ENCODE measurements at places on chromosomes 1 and 21.

DNA sequence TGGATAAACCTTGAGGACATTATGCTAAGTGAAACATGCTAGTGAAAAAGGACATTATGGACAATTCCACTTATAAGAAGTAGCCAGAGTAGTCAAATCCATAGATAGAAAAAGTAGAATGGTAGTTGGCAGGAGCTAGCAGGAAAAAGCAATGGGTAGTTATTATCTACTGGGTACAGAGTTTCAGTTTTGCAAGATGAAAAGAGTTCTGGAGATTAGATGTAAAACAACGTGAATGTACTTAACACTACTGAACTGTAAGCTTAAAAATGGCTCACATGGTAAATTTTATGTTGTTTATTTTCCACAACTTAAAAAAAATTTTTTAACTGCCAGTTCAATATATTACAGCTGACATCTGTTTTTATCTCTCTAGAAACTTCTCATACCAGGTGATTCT, 19.4 kb downstream of the JAK1 start:
- no peak for DNase-seq

DNA sequence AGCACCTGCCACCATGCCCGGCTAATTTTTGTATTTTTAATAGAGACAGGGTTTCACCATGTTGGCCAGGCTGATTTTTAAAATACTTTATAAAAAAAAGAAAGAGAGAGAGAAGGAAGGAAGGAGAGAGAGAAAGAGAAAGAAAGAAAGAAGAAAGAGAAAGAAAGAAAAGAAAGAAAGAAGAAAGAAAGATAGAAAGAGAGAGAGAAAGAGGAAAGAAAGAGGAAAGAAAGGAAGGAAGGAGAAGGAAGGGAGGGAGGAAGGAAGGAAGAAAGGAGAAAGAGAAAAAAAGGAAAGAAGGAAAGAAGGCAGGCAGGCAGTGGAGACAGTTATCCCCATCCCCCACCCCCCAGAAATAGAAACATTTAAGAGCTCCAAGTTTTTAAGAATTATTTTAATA, 69.9 kb downstream of the TOMM20 start:
- DNase-seq: no peak

- DNase-seq: no peak
These were observed 84.6 kb upstream of the B3GALT2 start for GRCh38 chr1:193270996-193271395.

- DNase-seq: no peak
These were observed 1596.9 kb downstream of the PLA2G4A start for GRCh38 chr1:188425687-188426086.

- DNase-seq: no peak
These were observed 92.3 kb downstream of the ROR1 start for GRCh38 chr1:63866084-63866483.

DNA sequence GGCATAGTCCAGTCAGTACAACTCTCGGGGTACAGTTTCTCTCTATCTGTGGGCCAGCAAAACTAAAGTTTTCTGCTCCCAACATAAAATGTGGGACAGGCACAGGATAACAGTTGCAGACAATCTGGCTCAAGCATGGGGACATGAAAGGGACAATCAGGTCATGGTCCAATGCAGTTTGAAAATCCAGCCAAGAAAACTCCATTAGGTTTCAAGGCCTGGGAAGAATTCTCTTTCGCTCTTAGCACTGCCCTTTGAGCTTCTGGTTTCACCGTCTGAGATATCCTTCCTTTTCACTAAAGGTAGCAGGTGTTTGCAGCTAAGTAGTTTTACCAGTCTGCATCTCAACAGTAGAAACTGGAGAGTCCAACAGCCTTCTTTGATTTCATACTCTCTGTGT, 21.1 kb upstream of the IL22RA1 start:
- DNase-seq: no peak

DNA sequence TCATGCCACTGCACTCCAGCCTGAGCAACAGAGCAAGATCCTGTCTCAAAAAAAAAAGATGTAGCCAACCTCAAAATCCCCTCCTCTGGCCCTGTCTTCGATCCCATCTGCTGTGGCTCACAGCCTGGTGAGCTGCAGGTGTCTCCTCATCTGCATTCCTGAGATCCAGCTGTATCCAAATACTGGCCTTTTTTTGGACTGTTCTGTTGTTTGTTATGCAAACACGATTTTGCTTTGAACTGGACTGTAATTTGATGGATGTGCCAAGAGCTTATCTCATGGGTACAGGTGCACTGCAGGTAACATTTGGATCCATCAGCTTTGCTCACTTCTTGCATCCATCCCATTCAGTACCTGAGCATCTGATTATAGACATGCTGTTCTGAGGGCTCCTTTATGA, 14.1 kb upstream of the FAM43B start:
- no peak for DNase-seq

- DNase-seq: no peak
These were observed 1.2 kb downstream of the CROCC start for GRCh38 chr1:16922885-16923431.

DNA sequence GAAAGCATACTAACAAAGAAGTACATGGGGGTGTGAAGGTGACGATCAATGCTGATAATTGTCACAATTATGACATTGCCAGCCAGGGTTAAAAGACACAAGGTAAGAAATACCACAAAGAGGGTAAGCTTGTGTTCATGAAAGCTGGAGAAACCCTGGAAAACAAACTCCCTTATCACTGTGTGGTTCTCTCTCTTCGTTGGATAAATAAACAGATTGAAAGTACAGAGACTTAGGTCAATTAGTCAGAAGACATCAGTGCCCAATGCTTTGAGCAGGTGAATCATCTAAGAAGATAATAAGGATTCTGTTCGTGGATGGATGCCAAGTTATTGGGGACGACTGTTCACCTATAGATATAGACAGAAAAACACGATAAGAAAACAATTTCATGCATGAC, 22.4 kb upstream of the FCER1A start:
- DNase-seq: no peak

- no peak for DNase-seq
These were observed 91.3 kb downstream of the ITSN1 start for GRCh38 chr21:33733601-33734000.

- no peak for DNase-seq
These were observed 195.7 kb downstream of the FCRL5 start for GRCh38 chr1:157356601-157357000.

GRCh38 chr1:28813931-28814465, 2.0 kb downstream of the OPRD1 start:
- DNase-seq: no peak

DNA sequence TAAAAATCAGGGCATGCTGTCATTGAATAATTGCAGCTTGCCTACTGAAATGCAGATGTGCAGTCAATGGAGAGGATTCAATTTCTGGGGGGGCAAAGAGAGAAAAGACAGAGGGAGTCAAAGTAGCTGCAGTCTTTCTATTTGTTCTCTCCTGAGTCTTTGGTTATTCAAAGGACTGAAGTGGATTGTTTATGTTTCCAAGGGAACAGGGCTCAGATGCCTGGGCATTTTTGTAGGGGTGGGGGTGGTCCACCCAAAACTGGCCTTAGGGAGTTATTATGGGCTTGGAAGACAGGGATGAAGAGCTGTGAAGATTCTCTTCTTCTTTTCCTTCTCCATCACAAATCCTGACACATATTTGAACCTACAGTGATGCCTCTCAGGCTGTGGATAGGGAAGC, 408.8 kb upstream of the DAB1 start:
- peak; percentile 37 for DNase-seq

DNA sequence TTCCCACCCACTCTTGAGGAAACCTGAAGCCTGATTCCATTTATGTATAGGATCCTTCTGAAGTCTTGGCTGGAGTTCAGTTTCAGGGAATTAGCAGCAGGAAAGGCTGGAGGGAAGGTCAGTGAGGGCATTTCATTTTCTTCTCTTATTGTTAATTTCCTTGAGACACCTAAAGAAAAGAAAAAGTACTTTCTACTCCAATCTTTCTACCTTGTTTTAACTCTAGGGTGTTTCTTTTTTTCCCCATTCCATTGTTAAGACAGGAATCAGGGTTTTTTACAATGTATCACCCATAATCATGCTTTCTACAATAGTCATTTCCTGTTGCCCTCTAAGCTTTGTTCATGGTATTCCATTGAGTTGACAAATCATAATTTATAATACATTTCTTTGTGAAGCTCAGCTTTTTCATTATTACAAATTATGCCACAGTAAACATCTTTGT, 27.4 kb downstream of the SNRPE start:
- DNase-seq: no peak

DNA sequence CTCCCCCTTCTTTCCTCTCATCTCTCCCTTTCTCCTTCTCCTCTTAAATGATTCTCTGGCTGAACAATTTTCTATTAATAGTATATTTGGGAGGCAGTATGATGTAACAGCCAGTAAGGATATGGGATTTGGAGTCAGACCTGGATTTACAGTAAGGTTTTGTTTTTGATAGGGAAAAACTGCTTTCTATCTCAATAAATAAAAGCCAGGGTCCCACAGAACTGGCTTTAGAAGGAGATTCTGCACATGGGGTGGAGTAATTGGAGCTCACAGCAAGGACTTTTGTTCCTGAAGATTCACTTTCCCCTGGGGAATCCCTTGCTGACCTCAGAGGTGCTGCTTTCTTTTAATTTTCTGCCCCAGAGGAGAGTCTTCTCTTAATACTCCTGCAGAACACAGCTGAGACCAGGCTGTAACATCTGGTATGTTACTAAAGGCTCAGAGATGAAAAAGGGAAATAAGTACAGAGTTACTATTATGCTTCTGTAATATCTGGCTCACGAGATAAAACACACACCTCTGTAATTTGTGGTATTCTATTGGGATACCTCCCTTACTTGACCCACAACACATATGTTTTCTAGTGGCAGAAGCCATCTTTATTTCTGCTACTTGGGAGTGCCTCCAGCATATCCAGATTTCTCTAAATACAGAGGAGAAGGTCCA, 13.4 kb downstream of the EPB41 start:
- DNase-seq: no peak

- no peak for DNase-seq
These were observed 31.3 kb downstream of the C8B start for GRCh38 chr1:56934430-56935060.

DNA sequence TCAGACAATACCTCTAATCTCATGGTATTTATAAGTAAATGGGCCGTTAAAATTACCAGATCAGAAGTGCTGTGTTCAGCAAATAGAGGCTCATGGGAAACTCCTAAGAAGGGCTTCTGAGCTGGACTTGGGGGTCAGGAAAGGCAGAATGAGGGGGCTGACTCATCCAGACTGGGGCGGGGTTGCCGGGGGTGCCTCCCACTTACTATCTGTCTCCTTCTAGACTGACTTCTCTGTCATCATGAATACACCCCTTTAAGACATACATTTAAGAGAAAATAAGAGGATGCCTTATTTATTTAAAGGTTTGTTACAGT, 96.0 kb upstream of the ERRFI1 start:
- DNase-seq: no peak

- DNase-seq: no peak
These were observed 755.0 kb downstream of the LTN1 start for GRCh38 chr21:28237661-28238060.

DNA sequence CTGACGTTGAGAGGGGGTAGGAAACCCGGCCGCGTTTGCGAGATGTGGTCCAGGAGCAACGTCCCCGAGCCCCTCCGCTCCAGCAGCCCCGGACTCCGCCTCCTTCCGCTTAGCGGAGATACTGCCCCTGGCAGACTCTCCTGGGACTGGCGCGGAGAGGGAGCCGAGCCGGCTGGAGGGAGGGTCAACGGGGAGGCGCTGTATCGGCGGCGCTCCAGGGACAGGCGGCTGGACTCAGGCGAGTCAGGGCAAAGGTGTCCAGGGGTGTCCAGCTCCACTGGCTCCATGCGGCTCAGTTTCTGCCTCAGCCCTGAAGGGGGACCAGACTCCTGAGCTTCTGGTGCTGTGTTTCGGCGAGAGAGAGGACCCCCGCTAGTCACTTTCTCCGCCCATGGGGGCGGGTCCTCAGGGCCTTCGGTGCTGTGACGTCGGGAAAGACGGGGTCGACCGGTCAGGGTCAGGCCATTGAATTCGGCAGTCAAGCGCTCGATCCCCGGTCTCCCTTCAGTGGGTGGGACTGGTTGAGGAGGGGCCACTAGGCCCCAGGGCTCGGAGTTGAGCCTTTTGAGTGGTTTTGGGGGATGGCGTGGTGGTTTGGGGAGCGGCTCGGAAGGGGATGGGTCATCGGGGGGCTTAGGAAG, 2.8 kb upstream of the LIX1L start:
- DNase-seq: peak; percentile 73

GRCh38 chr1:42682739-42683531, 717 bp downstream of the YBX1 start:
- DNase-seq: peak; percentile 57

- no peak for DNase-seq
These were observed 4.2 kb upstream of the PAQR7 start for GRCh38 chr1:25879675-25880074.

- DNase-seq: no peak
These were observed 499.2 kb downstream of the OMA1 start for GRCh38 chr1:58047265-58047858.

DNA sequence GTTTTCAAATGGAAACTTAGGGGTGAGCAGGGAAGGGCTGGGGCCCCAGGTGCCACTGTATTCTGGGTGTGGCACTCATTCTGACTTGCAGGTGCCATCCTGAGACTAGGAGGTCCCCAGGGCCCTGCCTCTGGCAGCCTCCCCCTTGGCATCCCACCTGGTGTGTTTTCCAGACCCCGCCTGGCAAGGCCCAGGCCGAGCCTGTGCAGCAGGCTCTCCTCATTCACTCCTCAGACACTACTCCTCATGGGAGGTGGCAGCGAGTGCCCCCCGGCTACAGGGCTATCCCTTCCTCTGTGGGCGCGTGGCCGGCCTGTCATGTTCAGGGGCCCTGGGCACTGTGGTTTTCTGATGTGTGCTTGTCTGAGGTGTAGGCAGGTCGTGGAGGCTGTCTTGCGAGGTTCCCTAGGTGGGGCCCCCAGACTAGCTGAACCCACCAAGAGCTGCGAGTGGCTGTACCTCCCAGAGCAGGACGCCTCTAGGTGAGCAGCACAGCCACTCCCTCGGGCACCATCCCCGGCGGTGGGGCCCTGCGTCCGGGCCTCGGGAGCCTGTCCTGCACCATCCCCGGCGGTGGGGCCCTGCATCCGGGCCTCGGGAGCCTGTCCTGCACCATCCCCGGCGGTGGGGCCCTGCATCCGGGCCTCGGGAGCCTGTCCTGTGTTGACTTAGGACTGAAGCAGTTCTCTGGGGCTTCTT, 13.2 kb downstream of the SLX9 start:
- no peak for DNase-seq

DNA sequence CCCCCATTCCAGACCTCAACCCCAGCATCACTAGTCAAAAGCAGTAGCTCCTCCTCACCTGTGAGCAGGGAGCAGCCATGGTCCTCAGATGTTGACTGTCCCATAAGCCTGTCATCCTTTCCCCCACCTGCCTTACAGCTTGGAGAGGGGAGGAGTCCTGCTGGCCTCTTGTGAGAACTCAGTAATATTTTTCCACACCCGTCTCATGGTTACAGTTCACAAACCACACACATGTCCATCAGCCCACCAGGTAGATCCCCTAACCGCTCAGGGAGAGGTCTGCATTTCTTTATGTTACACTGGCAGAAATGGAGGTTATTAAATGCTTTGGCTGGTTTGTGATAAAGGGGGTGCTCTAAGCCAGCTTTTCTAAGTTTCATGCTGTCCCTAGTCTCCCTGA, 26.3 kb upstream of the POU3F1 start:
- no peak for DNase-seq

GRCh38 chr1:150609732-150610131, 19.7 kb downstream of the ENSA start:
- no peak for DNase-seq

- DNase-seq: no peak
These were observed 24.4 kb downstream of the GRHL3 start for GRCh38 chr1:24343412-24344089.

- no peak for DNase-seq
These were observed 38.2 kb downstream of the RABIF start for GRCh38 chr1:202850593-202851362.

Data from neuronal stem cell (in vitro differentiated cells).